ENCODE measurements at places on chromosomes 7 and 10.

- no peak for DNase-seq
Measured at GRCh38 chr7:125033506-125033905, 103.9 kb upstream of the POT1 start.

- no peak for DNase-seq
Measured at GRCh38 chr7:8822595-8822994, 389.2 kb downstream of the NXPH1 start.

DNA sequence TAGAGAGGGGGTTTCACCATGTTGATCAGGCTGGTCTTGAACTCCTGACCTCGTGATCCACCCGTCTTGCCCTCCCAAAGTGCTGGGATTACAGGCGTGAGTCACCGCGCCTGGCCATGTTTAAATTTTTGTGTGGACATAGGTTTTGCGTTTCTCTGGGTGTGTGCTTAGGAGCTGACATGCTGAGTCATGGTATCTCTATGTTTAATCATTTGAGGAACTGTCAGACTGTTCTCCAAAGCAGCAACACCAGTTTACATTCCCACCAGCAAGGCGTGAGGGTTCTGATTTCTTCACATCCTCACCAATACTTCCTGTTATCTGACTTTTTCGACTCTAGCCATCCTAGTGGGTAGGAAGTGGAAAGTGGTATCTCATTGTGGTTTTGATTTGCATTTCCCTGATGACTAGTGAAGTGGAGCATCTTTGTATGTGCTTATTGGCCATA lies 153.7 kb downstream of the DNAJB6 start:
- DNase-seq, result no peak

DNA sequence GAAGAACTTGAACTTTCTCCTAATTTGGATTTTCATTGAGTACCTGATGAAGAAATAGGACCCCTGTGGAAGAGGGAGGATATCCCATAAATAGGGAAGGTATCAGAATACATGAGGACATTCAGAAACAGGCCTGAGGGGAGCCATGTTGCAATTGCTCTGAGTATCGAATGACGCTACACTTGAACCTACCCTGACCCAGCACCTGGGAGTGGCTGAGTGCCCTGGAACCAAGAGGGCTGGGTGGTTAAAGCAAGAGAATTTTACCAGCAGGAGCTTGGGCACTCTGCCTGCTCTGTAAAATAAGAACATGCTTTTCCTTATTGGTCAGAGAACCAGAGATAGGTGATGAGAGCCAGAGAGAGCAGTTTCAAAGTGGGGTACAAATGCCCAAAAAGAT lies 7.2 kb downstream of the NEUROD6 start:
- DNase-seq, result no peak

- no peak for DNase-seq
Measured at GRCh38 chr10:11504566-11505285, 106.7 kb downstream of the USP6NL start.
